Foreskin melanocyte (primary cell): ENCODE measurements at places on chromosomes 4 and X.
A peak's percentile ranks its signal among the peaks of the same experiment; 100 is the strongest.

DNA sequence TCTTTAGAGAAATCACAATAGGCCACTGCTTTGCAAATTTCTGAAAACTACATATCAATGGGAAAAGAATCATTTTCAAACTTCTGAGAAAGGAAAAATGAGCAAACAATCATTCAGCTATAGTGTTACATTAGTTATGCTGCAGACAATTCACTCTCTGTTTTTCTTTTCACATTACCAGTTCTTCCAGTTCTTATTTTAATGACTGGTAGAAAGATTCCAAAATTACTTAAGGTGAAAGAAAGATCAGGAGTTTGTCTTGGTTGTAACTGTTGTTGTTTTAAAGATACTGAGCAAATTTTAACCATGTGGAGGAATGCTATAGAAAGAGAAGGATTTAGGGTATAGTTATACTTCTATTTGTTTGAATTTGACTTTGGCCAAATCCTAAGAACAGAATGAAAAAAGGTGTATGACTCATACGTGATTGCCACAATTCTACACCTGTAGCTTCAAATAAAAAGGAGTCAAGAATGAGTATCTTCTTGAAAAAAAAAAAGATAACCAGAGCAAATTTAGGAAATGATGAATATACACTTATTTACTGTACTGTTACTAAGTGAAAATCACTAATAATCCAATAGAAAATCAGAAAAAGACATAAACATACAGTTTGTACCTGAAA, 21.0 kb upstream of the RASGEF1B start:
- DNase-seq: no peak

GRCh38 chr4:88722828-88723227, 25.2 kb upstream of the NAP1L5 start:
- no peak for DNase-seq

DNA sequence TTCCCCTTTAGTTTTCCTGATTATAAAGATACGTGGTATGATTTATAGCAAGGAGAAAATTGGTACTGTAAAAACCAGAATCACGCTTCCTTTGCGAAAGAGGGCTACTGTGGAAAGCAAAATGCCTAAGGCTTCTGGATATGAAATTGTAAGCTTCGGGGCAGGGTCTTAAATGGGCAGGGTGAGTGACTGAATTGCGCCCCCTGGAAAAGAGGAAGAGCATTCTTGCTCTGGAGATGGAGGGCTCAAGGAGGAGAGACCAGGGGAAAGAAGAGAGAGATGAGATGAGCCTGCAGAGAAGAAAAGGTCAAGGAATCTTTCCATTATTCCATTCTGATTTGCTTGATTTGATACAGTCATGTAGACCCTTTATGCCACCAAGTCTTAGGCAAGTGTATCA, 13.1 kb upstream of the ETNPPL start:
- DNase-seq: no peak

- no peak for DNase-seq
Observed at GRCh38 chrX:14573161-14573560, 43.8 kb downstream of the GLRA2 start.

GRCh38 chrX:77640702-77641101, 145.3 kb downstream of the ATRX start:
- peak; percentile 12 for DNase-seq

GRCh38 chr4:116357758-116358157, 727.6 kb downstream of the TRAM1L1 start:
- no peak for DNase-seq

GRCh38 chr4:147309434-147309833, 171.5 kb upstream of the EDNRA start:
- DNase-seq: no peak

DNA sequence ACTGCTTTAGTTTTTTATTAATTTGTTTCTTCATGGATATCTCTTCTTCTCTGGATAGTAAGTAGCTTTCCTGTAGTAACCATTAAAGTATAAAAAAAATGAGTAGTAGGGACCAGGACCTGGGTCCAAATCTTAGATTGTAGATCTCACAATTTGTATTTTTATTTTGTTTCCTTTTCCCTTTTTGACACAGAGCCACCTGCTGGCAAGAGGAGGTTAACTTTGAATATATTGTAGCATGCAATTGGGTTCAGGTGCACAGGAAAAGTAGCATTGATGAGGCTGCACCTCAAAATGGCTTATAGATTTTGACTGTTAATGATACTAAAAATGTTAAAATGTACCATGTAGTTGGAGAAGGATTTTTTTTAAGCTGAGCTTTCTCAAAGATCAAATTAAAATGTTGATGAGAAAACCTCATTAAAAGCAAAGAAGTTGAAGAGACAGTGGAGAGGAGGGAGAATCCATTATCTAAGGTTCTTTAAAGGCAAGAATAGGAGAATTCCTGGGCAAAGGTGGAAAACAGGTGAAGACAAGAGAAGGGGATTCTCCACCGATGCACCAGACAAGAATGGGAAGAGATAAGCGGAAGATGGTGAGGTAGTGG, 48.3 kb upstream of the HPGDS start:
- no peak for DNase-seq

DNA sequence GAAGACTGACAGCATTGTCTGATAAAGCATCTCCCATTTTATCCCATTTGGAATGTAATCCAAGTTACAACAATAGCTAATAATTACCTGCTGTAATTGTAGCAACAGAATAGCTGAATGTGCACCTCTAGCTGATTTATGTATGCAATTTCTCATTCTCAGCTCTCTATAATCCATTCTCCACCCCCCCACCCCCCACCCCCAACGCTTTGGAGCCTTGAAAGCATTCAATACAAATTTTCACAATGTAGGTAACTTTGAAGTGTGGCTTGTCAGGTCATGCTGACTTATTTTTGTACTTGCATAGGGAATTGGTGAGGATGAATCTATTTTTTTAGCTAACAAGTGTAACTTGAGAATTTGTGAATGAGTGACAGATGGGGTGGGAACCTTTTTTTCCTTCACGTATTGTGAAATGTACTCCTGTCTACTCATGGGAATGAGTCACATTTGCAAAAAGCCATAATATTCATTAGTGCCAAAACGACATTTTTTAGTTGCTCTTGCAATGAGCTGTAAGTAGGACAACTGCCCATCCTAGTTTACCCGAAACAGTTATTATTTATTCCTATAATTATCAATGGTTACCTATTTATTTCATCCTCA, 159.3 kb downstream of the PALLD start:
- no peak for DNase-seq

DNA sequence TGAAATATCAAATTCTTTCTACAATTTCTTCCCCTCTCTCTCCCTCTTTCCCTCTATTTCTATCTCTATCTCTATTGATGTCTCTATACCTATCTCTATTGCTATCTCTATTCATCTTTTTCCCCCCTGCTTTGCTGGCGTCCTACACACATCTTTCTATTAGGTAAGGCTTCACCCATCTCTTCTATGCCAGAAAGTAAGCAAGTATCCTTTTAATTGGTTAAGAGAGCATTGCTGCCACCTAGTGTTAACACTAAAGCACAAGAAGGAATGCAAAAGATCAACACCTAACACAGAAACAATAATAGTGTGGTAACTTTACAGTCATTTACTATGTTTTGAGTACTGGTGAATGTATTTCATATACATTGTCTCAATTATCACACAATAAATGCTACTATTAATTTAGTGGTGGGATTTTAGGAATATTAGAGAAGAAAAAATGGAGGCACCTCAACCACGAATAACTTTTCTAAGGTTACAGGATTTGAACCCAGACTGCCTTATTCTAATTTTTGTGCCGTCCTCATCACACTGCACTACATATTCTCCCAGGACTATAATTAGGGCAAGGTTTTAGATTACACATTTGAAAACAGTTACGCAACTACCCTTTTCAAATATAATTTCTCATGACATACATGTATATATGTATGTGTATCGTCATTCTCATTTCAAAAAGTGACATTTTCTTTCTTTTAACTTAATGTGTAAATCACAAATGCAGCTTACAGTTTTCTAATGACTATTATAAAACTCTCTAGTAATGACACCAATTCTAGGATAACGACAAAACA, 3.7 kb upstream of the C4orf36 start:
- peak; percentile 50 for DNase-seq

- no peak for DNase-seq
Observed at GRCh38 chr4:40283968-40284367, 51.2 kb upstream of the CHRNA9 start.

- DNase-seq: peak; percentile 29
Observed at GRCh38 chr4:140135529-140136088, 18.4 kb downstream of the MAML3 start.

DNA sequence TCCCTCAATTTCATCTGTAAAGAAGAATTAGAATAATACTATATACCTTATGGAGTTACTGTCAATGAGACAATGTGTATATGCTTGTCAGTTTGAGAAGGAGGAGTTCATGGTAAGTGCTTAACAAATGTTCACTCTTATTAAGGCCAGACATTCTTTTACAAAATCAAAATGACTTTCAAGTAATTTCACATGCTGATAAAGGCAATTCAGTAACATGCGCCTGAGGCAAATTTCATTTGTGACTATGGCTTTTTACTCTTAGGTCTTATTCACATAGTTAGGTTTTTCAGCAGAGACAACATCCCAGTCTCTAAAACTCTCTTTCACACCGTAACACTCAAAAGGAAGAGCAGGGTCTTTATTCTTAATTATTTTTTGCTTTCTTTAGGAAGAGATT, 174.4 kb downstream of the CAMK2D start:
- DNase-seq: peak; percentile 77

DNA sequence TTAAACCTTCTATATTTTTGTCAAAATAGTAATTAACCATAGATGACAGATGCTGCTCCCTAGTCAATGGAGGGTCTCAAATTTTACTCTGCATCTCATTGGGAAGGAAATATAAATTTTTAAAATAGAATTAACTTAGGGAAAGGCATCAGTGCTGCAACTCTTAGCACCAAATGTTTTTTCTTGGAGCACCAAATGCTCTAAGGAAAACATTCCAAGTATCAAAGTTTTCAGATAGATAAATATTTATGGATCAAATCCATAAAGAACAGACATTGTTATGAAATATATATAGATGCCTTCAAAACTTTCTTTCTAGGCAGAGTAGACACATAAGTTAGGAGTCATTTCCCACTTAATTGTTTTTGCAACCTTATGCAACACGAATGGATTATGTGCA, 168.7 kb downstream of the ANTXR2 start:
- no peak for DNase-seq

DNA sequence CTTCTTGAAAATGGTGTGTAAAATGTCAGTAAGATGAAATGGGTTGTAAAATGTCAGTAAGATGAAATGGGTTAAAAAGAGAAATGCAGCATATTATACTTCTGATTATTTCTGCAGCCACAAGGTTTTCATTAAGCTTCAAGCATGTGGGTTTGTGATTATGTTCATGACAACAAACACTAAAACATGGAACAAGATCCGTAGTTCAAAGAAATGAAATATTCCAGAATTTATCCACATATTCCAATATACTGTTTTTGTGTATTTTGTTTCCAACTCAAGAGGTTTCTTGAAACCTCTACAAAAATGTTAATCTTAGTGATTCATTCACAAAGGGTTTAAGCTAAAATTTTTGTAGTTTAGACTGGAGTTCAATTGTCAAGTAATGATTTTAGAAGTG, 84.0 kb downstream of the ADAMTS3 start:
- no peak for DNase-seq
